ENCODE measurements at places on chromosomes 2 and 18.
A peak's percentile ranks its signal among the peaks of the same experiment; 100 is the strongest.

GRCh38 chr2:51120754-51121280 lies 88.9 kb upstream of the NRXN1 start:
- no peak for DNase-seq

DNA sequence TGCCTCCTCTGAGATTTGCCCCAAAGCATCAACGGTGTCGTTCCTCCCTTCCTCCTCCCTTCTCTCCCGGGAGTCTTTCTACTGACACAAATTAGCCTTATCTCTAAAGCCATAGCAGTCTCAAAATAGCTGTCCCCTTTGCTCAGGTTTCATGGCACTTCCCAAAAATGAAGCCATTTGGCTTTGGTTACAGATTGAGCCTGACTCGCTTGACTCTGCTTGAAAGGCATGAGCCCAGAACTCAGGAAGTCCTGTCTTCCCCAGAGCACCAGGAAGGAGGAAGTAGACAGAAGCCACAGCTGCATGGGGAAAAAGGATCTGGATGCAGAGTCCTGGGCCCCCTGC lies 234.4 kb upstream of the RGPD4 start:
- no peak for DNase-seq

DNA sequence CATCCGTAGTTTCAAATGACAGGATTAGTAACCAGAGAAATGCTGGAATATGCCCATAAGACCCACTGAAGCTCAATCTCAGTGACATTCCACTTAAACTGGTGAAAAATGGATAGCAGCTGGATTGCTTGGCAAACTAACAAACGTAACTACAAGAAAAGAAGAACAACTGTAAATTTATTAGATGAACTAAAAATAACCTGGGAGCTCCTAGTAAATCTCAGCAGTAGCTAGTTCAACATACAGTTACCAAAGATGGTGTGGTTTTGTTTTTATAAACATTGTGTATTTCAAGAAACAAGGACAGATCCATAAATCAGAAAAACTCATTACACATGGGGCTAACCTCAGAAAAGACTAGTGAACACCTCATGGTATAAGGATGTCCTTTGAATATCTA lies 531.9 kb downstream of the XIRP2 start:
- DNase-seq, result no peak

DNA sequence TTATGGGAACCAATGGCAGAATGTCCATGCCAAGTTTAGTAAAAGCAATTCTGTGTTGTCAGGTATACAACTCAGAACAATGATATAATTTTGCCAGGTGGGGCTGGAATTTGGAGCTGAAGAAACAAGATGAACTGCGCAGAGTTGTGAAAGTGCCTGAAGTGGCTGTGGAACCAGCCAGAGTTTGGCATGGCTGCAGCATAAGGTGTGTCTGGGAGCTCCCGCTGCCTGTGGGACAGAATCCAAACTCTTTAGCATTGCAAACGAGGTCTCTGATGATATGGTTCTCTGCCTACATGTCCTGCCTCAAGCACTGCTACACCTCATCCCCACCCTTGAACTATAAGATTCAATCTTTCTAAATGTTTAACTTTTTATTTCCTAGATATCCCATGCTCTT lies 909.7 kb downstream of the EPHA4 start:
- DNase-seq, result no peak

DNA sequence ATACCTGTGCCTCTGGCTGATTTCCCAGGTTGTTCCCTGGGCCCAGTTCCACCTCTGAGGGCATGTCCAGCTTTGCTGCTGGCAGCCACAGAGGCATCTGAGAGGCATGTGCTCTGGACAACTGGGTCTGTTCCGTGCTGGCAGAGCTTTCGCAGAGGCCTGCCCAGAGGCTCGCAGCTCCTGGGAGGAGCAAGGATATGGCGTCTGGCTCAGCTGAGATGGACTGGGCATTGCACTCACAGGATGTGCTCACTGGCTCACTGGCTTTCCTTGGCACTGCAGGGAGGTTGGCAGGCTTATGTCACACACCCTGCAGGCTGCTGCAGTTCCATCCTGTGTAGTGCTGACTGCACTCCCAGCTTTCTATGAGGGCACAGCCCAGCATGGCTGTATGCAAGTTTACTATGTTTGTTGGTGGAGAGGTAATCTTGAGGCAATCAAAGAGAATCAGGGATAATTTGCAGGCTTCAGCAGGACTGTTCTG lies 172.3 kb downstream of the PRKCE start:
- peak; percentile 20 for DNase-seq

- DNase-seq, result no peak
These were observed 51.8 kb upstream of the CYRIA start for GRCh38 chr2:16717477-16717876.

DNA sequence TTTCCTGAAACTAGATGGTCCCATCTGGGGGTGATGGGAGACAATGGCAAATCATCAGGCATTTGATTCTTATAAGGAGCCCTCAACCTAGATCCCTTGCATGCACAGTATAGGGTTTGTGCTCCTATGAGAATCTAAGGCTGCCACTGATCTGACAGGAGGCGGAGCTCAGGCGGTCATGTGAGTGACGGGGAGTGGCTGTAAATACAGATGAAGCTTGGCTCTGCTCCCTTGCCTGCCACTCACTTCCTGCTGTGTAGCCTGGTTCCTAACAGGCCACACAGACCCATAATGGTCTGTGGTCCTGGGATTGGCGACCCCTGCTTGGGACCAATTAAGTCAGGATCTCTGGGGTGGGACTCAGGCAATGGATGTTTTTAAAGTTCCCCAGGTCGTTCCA lies 293.4 kb downstream of the ZNF521 start:
- DNase-seq, result no peak

All from T47D (cell line).